ENCODE measurements at places on chromosomes 3 and 15.

DNA sequence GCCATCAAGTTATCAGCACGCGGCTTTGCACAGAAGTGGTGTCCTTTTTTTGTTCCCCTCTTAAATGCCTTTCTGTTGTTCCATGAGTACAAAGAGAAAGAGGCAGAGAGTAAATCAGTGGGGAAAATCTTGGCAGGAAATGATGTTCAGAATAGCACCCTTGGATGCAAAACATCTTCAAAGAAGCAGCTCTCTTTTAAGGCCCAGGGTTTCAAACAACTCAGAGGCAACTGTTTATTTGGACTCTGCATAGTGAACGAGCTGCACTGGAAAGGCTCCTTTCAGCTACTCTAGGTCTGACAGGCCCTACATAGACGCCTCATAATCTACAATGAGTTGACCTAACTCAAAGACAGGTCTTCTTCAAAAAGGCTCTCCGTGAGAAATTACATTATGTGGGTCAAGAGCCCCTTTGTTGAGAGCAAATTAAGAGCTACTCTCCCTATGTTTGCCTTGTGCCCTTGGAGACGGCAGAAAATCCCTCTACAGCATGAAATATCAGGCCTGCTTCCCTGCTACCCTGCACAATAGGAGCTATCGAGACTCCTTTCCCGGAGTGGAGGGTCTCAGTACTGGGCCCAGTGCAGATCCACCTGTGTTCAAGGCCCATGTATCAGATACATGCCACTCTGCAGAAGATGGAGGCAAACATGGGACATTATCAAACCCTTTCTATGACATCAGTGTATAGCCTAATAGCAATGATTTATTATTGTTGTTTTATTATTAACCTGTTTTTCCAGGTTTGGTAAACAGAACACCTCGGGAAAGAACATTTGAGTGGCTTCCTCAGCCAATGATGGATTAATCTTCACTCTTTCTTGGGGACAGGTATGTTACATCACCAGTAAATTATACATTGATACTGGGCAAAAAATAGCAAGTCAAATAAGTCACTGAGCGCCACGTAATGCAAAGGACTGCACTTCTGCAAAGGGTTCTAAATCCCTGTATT, 53.1 kb downstream of the HEG1 start:
- DNase-seq, result no peak

- DNase-seq, result no peak
Measured at GRCh38 chr15:43104426-43104825, 1.4 kb downstream of the UBR1 start.

DNA sequence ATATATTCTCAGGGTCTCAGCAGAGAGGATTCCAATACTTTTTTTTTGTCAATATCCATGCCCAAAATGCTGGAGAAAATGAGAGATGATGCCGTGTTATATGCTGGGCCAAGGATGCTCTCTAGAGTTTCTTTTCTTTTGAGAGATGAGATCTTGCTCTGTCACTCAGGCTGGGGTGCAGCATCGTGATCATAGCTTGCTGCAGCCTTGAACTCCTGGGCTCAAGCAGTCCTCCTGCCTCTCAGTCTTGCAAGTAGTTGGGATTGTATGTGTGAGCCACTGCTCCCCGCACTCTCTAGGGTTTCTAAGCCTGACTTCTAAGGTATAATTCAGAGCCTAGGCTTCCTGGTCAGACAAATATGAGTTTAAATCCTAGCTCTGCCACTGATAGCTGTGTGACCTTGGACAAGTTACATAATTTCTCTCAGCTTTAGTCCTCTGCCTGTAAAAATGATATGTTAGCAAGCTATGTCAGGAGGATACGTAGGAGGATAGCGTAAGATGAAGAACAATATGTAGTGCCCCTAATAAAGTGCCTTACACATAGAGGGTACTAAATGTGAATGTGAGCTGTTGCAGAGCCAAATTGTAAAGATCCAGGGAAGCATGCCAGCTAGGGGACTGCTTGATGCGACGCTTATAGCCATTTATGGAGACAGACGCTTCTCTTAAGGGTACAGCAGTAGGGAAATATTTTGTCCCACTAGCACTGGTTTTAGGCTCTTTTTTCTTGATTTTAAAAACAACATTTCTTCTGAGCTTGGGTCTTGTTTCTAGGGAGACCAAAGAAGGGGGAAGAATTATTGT, 7.4 kb downstream of the STARD9 start:
- no peak for DNase-seq

DNA sequence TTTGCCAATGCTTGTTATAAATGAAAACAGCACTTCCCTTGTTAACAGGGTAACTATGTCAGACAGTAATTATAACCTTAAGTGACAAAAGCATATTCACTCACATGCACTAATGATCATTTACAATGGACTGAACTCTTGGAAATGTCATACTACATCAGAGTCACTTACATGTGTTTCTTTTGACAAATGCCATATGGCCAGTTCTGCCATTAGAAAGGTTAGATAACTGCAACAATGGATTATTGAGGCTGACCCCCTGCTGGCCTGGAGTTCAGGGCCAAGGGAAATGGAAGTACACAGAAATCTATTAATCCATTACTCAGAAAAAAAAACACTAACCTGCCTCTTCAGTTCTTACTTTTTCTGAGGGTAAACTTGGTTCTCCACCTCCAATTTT, 313.4 kb downstream of the CNTN3 start:
- no peak for DNase-seq

- DNase-seq, result no peak
Measured at GRCh38 chr3:18393906-18394305, 31.2 kb downstream of the SATB1 start.

DNA sequence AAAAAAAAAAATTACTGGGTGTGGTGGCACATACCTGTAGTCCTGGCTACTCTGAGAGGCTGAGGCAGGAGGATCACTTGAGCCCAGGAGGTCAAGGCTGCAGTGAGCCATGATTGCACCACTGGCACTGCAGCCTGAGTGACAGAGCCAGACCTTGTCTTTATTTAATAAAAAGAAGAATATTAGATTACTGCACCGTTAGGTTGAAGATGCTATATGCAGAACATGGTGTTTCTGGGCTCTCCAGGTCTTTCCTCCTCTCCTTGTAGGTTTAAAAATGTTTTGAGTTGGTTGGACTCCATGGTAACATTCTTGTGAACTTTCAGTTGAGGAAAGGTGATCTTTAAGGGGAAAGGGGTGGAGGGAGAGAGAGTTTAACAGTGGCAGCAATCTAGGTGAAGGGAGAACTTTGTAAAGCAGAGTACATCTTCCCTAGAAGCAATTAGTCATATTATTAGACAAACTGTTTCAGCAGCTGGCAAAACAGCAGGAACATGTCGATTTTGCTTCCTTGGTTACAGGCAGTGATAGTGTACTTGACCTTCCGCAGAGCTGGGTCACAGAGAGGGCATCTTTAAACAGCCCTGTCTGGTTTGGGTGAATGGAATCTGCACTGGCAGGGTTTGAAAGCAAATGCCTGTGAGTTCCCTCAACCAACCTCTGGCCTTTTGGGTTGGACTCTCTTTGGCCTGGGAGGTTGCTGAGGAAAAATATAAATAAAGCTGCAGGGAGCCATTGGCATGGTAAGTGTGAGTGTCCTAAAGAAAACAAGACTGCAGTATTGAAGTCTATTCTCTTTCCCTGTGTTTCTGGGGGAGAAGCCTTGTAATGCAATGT, 42.8 kb downstream of the NR2C2 start:
- DNase-seq, result no peak

DNA sequence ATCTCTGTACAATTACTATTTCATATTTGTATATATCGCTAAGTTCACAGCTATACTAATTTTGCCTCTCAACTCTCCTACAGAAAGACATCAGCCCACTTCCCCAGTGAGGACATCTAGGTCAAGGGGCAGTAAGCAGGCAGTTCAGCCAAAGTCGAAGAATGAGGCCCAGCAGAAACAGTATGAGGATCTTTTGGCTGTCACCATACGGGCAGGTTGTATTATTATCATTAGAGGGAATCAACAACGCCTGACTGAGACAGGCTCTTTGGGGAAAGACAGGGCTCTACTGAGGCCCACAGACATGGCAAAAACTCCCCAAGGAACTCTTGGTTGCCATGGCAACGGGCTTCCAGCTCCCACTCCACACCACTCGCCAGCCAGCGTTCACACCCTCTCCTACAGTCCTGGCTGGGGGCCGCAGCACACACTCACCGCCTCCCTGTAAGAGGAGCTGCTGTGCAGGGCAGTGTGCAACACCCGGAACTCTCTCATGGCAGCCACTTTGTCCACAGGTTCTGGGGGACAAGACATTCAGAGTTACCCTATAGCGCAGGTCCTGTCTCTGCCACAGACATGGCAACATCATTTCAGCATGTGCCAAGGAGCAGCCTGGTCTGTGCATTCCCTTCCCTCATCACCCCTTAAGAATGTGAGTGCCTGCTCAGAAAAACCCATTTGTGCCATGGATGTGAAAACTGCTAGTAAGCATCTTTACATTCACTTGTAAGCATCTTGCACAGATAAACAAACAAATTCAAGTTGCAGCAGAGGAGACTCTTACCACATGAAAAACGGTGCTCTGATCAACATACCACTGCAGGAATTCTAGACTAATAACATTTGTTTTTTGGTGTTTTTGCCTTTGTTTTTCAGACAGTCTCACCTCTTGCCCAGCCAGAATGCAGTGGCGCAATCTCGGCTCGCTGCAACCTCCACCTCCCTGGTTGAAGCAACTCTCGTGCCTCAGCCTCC, 8.8 kb downstream of the UBL7 start:
- DNase-seq, result no peak

GRCh38 chr3:156750191-156750873, 75.8 kb upstream of the LEKR1 start:
- no peak for DNase-seq

GRCh38 chr15:95946241-95946640, 384.3 kb upstream of the NR2F2 start:
- DNase-seq, result no peak
